ENCODE measurements at places on chromosomes 2 and 18. TPM values are rescaled to one million over a fixed set of nuclear protein-coding genes. Genes with fewer than 3 reads are reported as not detected.

The RAB12 gene
- total RNA-seq, result 49.5 TPM

DNA sequence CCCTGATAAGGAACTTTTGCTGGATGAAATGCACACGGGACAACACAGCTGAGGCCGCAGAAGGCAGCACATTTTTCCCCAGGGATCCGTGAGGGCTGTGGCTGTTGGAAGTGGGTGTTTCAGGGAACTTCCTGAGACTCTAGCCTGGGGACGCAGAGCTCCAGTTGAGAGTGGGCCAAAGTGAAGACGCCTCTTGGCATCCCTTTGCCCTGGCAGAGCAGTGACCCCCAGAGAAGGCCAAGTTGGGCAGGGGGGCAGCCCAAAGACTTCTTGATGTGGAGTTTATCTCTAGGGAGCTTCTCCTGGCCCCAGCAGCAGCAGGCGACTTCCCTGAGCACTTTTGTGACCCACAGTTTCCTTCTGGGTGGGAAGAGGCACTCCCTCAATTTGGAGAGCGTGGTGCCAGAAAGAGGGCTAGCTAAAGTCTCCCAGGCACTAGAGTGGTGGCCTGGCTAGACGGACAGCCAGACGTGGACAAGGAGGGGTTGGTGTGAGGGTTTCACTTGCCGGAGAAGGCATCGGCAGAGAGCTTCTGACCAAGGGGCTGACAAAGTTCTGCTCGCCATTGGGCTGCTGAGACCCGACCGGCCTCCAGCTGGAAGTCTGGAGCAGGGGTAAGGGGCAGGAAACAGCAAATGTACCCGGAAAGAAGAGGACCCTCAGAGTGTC lies 108.8 kb downstream of the ACKR3 start:
- no peak for DNase-seq

DNA sequence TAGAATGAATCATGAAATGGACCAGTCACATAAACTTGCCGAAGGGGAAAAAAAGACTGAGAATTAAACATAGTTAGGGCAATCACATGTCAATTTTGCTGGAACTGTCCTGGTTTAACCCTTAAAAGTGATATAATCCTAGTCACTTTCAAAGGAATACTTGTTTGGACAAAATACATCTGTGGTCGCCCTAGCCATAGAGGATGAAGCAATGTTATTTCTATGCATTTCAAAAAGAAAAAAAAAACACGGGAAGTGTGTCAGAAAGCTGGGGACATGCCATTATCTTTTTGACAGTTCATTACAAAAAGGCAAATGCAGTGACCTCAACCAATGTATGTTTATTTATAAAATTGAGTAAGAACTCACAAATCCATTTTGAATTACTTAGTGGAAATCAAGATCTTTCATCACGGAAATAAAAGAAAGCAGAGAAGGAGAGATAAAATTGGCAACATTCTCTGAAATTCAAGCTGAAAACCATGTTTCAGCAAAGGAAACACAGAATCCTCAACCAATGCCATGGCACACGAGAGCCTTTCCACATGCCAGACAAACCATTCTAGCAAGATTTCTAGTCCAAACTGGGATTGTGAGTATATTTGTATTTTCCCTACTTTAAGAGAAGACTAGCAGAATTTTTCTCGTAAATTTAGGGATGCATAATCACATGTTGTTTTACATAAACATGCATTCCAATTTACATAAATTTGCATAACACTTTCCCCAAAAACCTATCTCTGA lies 854.3 kb upstream of the ACVR2A start:
- no peak for DNase-seq

The PAX8 gene
- 14.5 TPM for total RNA-seq

The LRRTM4 gene
- not detected for total RNA-seq

- no peak for DNase-seq
These were observed 23.3 kb upstream of the NFE2L2 start for GRCh38 chr2:177287814-177288213.

DNA sequence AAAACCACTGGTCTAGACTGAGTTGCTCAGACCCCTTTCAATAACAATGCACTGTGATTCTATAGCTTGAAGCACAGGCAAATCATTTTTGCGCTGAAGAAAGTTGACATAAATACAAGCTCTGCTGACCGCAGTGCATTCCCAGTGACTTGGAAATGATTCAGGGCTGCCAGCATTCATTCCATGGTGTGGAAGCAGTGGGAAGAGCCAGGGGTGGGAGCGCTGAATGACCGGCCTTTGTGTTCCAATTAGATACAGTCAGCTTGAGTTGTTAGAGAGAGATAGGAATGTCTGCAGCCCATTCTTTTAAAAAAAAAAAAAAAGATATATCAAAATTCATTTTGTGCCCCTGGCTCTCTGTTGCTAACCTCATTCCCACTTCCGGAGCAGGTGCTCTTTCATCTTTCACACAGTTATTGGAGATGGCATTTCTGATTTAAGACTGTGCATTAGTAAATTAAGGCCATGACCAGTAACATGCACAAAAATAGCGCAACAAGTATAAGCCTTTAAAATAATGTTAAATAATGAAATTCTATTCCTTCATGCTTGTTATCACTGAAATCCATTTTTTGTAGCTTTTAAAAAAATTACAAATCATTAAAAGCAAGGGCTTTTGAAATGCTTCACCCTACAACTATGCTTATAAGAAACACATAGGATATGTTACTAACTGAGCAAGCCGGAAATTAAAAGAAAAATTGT lies 59.4 kb upstream of the CTLA4 start:
- no peak for DNase-seq

DNA sequence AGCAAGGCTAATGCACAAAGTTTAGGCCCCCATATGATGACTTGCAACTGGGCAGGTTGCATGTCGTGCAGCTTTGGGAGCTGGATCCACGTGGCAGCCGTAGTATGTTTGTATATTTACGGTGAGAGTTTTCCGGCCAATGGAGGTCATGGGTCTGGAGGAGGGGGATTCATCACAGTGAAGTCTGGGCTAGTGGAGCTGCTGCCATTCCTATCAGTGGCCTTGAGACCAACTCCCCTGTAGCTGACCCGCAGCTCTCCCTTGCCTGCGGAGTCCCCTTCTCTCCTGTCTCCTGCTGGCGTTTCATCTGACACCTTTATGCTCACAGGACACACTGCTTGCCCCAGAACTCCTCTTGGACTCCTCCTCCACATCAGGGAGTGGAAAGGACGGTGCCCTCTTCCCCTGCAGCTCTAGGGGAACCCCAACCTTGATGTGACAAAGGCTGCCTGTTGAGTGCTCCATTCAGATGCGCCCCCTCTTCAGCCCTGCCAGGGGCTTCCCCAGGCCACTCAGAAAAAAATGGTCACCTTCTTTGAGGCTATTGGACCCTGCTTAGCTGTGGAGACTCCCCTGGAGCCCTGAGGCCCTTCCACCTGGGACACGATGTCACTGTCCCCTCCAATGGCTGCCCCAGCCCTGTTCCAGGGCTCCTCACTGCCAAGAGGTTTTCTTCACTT lies 121.7 kb downstream of the PXDN start:
- no peak for DNase-seq

The TMBIM1 gene
- total RNA-seq, result 289 TPM

- no peak for DNase-seq
These were observed 72.1 kb downstream of the CABLES1 start for GRCh38 chr18:23207191-23207955.

- no peak for DNase-seq
These were observed 468.2 kb upstream of the TNP1 start for GRCh38 chr2:217327953-217328621.

GRCh38 chr2:240208096-240208495 lies 67.6 kb upstream of the OTOS start:
- no peak for DNase-seq
